GDM1 (cell line): ENCODE measurements at places on chromosomes 7 and 10.

DNA sequence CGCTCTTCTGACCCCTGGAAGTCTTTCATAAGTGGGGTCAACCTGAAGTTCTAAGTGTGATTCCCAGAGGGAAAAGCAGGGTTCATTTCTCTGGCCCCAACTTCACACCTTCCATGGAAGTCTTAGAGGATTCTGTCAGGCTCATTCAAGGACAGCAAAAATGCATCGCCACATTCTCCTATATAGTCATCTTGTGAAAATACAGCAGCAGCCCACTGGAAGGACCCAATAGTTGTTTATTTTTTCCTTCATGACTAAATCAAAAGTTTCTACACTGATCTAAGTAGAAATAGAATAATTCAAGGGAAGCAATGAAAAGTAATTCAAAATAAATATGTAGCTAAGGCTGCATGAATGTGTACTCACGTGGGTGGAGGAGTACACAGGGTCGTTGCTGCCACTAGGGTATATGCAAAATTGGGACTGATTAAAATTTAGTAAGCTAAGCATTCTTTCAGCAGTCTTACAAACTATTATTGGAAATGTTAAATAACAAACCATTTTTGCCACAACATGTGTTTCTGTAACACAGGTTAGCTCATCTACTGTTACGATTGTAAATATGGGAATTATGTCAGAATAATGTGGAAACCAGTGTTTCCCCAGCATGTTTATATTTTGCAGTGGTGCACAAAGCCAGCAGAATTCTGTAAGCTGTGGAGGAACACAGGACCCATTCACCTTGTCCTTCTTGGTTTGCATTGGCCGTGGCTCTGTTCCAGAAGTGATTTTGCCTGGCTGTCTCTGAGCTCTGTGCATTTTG lies 33.5 kb downstream of the EEPD1 start:
- no peak for DNase-seq

DNA sequence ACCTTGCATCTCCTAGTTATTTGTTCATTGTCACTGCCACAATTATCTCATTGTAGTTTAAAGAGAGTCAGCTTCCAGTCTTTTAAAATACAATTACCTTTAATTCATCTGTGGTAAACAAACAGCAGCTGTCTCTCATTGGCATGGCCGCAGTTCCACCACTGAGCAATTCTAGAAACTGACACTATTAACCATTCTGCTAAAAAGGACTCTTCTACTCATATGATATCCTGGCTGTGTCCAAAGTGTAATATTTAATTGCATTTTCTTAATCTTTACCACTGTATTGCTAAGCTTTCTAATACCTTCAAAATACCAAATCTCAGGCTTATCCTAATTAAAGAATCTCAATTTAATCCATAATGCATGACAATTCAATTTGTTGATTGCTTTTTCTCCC lies 639.0 kb downstream of the AUTS2 start:
- DNase-seq, result no peak

DNA sequence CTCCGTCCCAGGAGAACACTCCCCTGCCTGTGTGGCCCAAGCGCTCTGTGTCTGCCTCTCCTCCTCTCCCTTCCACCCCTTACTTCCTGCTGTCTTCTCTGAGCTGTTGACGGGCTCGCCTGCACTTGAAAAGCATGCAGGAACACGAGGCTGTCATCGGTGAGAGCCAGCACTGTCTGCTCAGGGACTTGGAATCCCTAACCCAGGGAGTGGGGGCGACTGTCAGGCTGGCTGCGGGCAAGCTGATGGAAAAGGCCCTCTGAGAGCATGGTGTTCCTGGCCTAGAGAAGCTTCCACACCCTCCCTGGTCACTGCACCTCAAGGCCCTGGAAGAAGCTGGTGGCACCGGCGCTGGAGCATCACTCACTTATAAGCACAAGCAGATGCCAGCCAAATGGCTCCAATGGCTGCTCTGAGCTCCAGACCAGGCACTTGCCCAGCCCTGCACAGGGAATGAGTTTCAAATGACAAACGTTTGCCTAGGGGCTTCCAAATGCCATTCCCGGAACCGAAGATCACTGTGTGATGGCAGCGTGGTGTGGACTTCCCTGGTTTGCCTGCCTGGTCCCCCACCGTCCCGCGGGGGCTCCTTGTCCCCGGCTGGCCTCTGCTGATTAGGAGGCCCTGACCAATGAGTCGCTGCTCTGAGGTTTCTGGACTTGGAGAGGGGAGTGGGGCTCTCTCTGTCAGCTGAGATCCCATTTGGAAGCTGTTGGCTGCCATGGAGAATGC lies 56.7 kb upstream of the EBF3 start:
- DNase-seq, result no peak

DNA sequence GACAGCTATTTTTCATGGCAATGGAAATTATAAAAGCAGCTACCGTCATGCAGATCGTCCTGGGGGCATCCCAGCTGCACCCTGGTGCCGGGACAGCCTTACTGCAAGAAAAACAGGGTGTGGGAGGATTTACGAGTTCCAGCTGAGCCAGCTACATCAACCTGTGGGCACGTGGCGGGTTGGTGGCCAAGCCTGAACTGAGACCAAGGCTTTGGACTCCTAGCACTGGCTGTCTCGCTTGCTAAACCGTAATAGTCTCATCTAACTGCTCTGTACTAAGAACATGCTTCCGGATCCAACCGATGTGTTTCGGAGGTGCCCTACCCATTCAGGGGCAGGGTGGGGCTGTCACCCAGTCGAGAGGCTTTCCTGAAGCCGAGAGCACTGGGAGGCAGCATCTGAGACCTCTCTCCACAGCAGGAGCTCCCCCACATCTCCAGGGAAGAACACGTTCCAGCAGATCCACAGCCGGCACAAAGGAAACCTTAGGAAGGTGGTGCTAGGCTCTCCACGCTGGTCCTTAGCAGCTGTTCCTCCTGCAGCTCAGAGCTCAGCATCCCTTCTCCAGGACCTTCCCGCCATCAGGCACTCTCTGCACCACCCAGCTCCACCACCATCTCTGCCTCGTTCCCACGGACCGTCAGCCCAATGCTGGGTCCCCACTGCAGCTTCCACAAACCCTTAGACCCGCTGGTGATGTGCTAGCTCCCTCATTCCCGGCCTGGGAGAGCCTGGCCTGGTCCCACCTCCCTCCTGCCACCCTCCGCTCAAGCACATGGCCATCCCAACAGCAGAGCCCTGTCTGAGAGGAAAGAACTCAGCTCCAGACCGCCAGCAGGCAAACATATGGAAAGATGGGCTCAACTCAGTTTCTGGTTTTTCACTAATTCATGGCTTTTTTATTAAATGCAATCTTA lies 158.5 kb downstream of the PTPRN2 start:
- DNase-seq, result no peak

DNA sequence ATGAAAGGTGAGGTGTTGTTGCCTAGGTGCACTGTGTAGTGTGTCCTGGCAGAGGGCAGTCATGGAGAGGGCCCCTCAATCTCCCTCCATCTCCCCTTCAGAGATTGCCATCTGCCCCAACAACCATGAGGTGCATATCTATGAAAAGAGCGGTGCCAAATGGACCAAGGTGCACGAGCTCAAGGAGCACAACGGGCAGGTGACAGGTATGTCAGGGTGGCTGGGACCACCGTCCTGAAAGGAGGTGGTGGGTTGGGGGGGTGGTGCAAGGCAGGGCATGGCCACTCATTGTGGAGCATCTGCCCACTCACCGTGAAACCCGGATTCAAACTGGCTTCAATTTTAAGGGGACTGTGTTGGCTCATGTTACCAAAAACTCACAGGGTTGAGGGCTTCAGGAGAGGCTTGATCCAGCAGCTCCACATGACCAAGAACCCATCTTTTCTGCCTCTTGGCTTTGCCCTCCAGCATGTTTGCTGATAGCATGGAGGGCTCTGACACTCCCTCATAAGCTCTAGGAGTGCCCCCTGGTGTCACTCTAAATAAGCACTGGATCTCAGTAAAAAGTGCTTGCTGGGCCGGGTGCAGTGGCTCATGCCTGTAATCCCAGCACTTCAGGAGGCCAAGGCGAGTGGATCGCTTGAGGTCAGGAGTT lies 12.2 kb downstream of the ARPC1B start:
- DNase-seq, result peak; percentile 52

DNA sequence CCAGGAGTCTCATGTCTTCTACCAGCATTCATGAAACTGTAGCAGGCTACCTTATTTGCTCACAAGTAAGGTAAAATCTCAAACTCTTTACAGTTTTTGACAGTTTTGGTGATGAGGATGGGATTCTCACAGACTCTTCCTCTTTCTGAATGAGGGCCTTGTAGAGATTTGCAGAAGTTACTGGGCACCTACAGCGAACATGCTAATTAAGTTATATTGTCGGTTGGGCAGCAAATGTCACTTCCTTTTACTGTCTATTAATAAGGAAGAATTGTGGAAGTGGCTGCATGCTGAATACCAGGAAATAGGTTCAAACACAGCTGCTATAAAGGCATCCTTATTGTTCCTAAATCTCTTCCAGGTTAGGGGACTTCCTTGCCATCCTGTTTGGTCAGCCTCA lies 189.6 kb downstream of the DNAJC1 start:
- DNase-seq, result no peak

DNA sequence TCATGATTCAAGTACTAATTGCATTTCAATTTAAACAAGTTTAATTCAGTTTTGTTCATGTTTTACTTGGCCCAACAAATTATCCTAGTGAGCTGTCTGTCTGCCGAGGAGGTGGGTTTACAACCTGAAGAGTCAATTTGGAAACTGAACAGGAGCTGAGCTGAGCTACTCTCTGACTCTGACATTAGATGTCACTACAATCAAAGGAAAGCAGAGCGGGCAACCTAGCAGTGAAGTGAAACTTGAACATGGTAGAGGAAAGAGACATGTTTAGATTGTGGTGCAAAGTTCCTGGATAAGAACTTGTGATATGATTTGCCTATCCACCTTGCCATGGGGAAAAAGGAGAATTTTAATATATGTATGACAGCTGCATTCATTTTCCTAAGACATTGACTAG lies 9.6 kb upstream of the AGR3 start:
- peak; percentile 61 for DNase-seq
